ENCODE measurements at places on chromosomes 6 and 20. TPM values are rescaled to one million over a fixed set of nuclear protein-coding genes. Genes with fewer than 3 reads are reported as not detected.

GRCh38 chr6:154822947-154823558 lies 89.8 kb downstream of the SCAF8 start:
- H3K27ac ChIP-seq = no peak overlapping the region
- peaks cover 10% of the 10 kb centered on the region for H3K4me1 ChIP-seq
- no peak overlapping the region for H3K4me3 ChIP-seq
- H3K36me3 ChIP-seq = peaks cover 90% of the 10 kb centered on the region

- H3K4me1 ChIP-seq = no peaks in the 10 kb centered on the region
- no peak for DNase-seq
- no peak overlapping the region for H3K4me3 ChIP-seq
These were observed 208.7 kb downstream of the PRL start for GRCh38 chr6:22087960-22088706.

- H3K36me3 ChIP-seq = no peaks in the 10 kb centered on the region
- no peaks in the 10 kb centered on the region for H3K27me3 ChIP-seq
- no peaks in the 10 kb centered on the region for H3K4me1 ChIP-seq
- no peak overlapping the region for H3K4me3 ChIP-seq
- no peak for DNase-seq
These were observed 88.8 kb upstream of the AHI1 start for GRCh38 chr6:135586388-135586787.

- DNase-seq = peak; percentile 85
- H3K36me3 ChIP-seq = no peaks in the 10 kb centered on the region
- H3K4me3 ChIP-seq = peak overlapping the region; percentile 65
- H3K27me3 ChIP-seq = peaks cover 60% of the 10 kb centered on the region
- H3K27ac ChIP-seq = no peak overlapping the region
- H3K4me1 ChIP-seq = peaks cover 39% of the 10 kb centered on the region
These were observed 17.9 kb upstream of the PRDM13 start for GRCh38 chr6:99588618-99589289.

GLP1R gene
- 0.35 TPM for total RNA-seq

HDGFL1 gene
- total RNA-seq = not detected

Data from lower lobe of right lung (tissue), 2 donors.